GM12878 (cell line): ENCODE measurements at places on chromosomes 7 and 10. TPM values are rescaled to one million over a fixed set of nuclear protein-coding genes. Genes with fewer than 3 reads are reported as not detected.

GRCh38 chr10:23717913-23718312 is 279.0 kb downstream of the OTUD1 start:
- H3K4me3 ChIP-seq: no peak overlapping the region
- no peak overlapping the region for H3K27ac ChIP-seq
- H3K4me1 ChIP-seq: no peaks in the 10 kb centered on the region
- DNase-seq: no peak
- H3K36me3 ChIP-seq: no peaks in the 10 kb centered on the region

DNA sequence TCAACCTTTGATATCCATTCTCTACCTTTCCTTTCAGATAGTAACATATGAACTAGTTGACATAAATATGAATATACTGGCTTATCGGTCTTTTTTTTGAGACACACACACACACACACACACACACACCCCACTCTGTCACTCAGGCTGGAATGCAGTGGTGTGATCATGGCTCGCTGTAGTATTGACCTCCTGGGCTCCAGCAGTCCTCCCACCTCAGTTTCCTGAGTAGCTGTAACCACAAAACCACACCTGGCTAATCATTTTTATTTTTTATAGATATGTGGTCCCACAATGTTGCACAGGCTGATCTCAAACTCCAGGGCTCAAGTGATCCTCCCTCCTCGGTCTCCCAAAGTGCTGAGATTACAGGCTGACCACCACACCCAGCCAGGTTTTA is 14.2 kb upstream of the NT5C3A start:
- no peaks in the 10 kb centered on the region for H3K4me1 ChIP-seq
- H3K36me3 ChIP-seq: no peaks in the 10 kb centered on the region
- no peak overlapping the region for H3K4me3 ChIP-seq
- H3K27me3 ChIP-seq: peaks cover 2% of the 10 kb centered on the region; the same call in 1 of the 2 replicates

DNA sequence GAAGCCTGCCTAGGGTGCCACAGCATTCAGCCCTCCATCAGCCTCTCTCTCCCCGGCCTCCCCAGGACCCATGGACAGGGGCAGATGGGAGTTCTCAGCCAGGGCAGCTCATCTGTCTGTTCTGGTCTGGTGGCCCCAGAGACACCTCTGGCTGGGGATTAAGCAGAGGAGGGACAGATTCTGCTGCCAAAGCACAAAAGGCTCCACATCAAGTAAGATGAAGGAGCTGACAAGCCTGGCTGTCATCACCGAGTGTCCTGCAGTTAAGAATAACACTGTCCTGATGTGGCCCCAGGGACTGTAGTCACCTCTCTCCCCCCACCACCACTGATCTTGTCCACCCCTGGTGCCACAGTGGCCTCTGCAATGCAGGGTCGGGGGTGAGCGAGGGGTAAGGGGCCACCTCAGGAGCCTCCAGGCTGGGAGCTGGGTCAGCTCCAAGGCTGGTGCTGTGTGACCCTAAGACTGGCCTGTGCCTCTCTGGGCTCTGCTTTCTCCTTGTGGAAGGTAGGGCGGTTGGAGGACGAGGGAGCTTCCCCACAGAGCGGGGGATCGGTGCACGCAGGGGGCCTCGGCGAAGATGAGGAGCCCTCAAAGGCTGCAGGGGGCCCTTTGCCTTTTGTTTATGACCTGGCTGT is 18.7 kb downstream of the C10orf105 start:
- H3K27me3 ChIP-seq: no peaks in the 10 kb centered on the region

DNA sequence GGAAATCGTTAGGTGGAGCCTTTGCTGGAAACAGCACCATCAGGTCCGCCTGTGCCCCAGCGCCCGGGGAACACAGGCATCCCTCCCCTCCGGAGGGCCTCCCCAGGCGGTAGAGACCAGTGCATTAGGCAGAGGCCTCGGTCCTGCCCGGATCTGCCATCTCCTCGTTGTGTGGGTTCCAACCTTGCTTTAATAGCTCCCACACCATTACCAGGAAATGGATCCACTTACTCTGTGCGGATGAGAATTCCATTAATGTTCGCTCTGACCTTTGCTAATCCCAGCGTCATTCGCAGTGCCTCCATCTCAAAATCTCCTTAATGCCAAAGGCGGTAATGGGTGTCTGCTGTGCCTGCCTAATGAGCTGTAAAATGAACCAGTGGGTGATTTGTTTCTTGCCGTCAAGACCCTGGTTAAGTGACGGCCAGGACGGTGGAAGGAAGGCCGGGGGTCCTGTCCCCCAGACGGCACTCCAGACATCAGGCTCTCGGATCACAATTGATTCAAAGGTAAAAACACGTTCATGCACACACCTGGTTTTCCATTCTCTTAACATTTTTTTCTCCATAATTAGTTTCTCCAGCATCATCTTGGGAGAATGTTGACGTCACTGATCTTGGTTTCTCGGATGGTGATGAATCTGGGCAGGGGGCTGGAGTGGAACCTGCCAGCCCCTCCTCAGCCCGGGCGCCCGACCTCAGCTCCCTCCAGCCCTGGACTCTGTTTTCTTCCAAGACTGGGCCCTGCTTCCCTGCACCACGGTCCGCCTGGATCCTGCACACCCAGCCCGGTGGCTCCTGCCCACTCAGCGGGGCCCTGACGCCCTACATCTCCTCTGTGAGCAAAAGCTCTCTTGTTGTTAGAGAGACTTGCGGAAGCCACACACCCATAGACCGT is 22.8 kb upstream of the FAM20C start:
- no peaks in the 10 kb centered on the region for H3K4me1 ChIP-seq
- H3K4me3 ChIP-seq: no peak overlapping the region
- no peak overlapping the region for H3K27ac ChIP-seq
- no peak for DNase-seq
- H3K36me3 ChIP-seq: no peaks in the 10 kb centered on the region

Gene IFIT1B
- not detected in 2 replicates for total RNA-seq
